ENCODE measurements at places on chromosomes 13 and 19.

GRCh38 chr19:41327076-41327575 lies 17.2 kb downstream of the CCDC97 start:
- no peak for DNase-seq

GRCh38 chr19:35063940-35064818 lies 22.7 kb downstream of the HPN start:
- DNase-seq = no peak

DNA sequence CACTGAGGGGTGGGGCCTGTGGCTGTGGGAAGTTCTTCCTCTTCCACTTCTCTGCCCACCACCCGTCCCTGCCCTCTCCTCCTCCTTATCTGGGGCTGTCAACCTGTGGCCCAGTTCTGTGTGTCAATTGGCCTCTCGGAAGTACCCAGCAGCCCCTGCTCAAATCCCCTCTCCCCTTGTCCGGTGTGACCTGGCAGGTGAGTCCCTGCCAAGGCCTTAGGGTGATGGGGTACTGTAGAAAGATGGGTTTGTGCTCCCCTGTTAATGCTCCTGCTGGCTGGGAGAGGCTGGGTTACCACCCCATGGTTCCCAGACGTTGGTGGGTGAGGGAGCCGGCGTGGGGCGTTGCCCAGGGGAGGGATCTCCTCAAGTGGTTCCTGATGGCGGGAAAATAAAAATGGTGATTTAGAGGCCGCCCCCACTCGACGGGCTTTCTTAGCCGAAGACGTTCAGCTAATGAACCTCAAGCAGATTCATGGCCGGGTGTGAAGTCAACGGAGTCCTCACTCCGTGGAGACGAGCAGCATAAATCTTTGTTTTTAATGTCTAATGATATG lies 141.2 kb downstream of the URI1 start:
- DNase-seq = no peak

DNA sequence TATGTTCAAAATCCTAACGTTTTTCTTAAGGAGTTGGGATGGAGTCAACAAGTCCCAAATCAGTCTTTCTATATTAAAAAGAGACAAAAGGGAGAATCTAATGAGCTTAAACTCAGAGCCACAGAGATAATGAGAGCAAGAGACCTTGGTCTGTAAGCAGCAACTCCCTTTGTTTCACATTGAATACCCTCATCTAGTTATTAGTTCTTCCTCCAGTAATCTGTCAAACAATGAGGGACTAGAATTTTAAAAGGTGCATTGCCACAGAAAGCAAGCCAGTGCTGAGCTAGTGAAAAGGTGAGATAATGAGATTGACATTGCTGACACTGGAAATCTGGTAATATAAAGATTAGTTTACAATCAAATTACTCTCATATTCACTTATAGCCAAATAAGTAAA lies 718.6 kb downstream of the DACH1 start:
- no peak for DNase-seq

DNA sequence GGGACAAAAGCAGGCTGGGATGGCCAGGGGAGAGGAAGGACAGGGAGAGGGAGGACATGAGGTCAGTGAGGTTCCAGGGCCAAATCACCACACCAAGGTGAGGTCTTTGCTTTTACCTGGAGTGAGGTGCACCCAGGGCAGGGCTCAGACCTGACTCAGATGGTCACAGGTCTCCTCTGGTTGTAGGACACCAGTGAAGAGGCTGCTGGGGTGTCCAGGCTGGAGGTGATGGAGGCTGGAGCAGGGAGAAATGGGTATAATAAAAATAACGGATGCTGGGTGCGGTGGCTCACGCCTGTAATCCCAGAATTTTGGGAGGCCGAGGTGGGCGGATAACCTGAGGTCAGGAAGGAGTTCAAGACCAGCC lies 6.9 kb downstream of the GRAMD1A start:
- DNase-seq = no peak

- DNase-seq = no peak
Observed at GRCh38 chr19:30896554-30896953, 452.7 kb downstream of the TSHZ3 start.

- DNase-seq = no peak
Observed at GRCh38 chr19:18657590-18658365, 20.9 kb downstream of the KLHL26 start.

Measured in germinal center (tissue), 1 donor.